CD4-positive, alpha-beta memory T cell (primary cell): ENCODE measurements at places on chromosomes 6 and 20.

DNA sequence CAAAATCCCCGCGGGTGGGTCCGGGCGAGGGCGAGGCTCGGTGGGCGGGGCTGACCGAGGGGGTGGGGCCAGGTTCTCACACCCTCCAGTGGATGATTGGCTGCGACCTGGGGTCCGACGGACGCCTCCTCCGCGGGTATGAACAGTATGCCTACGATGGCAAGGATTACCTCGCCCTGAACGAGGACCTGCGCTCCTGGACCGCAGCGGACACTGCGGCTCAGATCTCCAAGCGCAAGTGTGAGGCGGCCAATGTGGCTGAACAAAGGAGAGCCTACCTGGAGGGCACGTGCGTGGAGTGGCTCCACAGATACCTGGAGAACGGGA lies 809 bp downstream of the HLA-G start:
- no peak for DNase-seq

DNA sequence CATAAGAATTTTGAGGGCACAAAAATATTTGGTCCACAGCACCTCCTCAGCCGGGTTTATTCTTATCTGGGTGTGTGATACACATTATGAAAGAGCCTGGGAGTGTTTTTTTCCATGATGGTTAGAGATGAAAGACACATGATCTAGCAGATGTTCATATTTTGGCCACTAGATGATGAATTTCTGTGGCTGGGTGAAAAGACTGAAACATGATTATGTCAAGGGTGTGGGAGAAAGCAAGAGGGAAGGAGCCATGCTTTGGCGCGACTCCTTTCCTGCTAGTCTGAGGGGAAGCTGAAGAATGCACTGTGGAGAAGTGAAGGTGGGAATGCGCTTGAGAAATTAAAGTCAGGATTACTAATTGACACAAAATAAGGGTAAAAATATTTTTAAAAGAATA lies 102.3 kb downstream of the SH3BGRL2 start:
- no peak for DNase-seq

DNA sequence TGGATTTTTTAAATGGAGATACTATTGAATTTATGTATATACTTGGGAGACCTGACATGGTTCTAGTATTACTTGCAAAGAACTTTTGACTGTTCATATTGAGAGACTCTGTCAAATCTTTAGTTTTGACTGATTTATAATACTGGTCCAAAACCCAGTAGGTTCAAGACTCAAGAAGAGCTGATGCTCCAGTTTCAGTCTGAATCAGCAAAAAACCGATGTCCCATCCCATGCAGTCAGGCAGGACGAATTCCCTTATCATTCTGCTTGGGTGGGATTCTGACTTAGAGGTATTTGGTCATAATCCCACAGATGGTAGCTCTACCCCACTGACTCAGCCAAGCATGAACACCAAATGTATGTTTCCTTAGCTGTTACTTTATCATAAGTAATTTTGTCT lies 29.5 kb downstream of the ZNF334 start:
- DNase-seq = no peak

GRCh38 chr6:168198302-168199180 lies 119.5 kb upstream of the FRMD1 start:
- DNase-seq = no peak

DNA sequence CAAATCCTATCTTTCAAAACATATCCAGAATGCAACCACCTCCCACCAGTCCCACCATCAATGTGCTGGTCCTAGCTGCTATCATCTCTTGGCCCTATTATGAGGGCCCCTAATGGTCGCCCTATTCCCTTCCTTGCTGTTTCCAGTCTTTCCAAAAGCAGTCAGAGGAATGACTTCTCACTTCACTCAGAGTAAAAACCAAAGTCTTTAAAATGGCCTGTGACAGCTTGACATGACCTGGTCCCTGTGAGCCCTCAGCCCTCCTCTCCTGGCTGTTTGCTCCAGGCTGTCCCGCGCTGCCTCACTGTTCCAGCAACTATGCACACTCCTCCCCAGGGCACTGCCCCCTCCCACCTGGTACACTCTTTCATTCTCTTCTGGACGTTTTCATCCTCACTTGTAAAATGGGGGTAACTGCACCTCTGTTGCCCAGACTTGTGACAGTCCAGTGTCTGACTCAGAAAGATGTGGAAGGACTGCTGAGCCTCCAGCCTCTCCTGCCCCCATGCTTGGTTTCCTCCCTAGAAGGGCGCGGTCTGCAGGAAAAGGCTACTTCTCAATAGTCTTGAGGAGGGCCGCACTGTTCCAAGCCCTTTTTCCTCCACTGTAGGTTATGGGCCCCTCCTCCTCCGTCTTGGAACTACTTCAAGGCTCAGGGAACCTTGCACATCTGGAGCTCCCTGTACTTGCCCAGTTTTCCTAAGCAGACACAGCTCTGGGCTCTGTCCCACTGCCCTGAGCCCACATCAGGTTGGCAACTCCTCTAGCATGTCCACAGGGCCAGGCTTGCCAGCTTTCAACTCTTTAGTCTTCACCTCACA lies 64.7 kb downstream of the MYH7B start:
- DNase-seq = no peak
